ENCODE measurements at places on chromosomes 13 and 19.
A peak's percentile ranks its signal among the peaks of the same experiment; 100 is the strongest.

DNA sequence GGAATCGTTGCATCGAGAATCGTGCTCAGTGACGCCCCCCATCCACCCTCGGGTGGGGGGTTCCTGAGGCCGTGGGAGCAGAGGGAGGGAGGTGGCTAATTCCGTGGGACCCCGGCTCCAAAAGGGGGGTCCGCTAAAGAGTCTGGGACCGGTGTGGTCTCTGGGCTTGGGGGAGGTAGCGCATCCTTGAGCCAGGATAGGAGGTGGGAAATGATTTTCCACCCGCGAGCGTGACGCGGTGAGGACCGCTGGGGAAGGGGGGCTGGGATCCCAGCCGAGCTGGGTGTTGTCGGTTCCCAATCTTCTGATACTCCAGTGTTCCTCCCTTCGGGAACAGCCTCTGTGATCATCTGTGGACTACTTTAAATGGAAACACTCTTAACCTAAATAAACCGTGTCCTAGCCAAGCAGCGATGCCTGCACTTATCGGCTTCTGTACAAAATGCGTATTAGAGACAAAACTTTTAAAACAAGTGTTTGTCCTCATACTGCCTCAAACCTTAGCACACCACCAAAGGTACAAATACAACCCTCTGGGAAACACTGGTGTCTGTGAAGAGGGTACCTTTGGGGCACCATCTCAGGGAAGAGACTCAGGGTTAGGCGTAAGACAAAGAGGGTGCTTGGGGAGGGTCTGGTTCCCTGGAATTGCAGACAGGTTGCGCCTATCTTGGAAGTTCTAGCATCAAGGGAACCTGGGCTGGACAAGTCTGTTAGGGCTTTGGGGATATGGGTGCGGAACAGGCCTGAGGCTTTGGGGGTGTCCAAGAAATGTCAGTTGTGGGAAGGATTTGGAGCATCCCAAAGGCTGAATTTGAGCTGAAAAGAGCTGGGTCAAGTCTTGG is 16.0 kb downstream of the KCNC3 start:
- DNase-seq: no peak

DNA sequence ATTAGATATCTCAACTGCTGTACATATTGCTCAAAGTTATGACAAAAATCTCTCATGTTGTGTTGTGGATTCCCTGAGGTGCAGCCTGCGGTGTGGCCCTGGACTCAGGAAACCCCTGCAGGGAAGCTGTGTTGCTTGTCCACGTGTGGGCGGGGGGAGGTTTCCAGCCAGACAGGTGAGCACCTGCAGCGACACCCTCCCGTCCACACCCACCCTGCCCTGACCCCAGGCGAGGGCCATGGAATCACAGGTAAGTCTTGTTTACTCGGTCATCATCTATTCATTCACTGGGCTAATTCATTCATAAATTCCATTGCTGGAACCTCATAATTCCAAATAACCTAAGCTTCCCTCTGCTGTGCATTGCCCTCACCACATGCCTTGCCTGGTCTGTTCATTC is 14.1 kb downstream of the PLPP2 start:
- no peak for DNase-seq

DNA sequence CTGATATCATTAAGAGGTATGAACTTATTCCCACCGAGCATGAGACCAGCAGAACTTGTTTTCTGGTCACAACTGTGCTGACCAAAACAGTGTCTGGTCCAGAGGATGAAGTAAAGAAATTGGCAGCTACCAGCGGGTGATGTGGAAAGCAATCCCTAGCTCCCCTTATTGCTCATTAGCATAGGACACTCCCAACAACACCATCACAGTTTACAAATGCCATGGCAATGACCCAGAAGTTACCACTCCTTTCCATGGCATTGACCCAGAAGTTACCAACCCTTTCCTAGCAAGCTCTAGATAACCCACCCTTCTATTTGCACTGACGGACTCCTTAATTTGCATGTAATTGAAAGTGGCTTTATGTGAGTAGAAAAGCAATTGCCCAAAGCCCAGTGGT is 1856.1 kb downstream of the OLFM4 start:
- DNase-seq: no peak

DNA sequence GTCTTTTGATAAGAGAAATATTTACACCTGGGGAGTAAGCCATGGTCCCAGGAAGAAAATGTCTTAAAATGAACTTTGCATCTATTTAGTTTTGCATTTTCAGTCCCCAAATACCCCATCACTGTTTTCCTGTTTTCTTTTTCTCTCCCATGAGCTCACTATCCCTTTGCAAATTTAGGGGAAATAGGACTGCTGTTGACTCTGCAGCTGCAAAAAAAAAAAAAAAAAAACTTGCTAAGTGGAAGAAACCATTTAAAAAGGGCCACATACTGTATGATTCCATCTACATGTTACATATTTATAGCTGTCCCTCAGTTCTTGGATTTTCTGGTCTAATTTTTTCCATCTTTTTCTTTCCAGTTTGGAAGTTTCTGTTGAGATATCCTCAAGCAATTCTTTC is 98.2 kb upstream of the SERP2 start:
- DNase-seq: no peak

DNA sequence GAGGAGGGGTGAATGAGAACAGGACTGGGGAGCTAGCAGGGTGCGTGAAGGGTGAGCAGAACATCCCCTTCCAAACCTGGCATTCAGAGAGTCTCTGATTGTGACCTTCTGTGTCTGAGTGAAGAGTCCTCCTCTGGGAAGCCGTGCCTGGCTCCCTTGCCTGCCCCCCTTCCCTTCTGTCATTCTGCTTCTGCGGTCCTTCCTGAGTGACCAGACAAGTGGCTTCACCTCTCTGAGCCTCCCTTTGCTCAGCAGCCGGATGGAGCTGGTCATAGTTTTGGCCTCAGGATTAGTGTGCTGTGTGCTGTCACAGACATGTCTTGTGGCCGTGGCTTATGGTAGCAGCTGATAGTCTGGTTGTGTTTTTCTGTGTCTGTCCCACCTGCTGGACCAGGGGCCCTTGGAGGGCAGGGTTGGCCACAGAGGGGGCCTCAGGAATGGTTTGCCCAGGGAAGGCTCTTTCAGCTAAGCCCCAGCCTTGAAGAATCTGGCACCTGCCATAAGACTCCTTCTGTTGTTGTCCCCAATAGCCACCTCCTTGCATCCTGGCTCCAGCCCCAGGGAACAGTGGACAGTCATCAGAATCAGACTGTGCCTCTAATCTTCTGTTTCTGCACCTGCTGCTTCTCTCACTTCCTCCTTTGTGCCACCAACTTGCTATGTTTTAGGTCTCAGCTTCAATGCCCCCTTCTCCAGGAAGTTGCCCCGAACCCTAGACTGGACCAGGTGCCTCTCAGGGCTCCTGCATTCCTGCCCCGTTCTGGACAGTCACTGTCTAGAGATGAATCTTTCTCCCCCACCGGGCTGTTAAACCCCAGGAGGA is 5.9 kb downstream of the CLPTM1 start:
- no peak for DNase-seq

GRCh38 chr13:84896128-84896527 is 903.1 kb downstream of the SLITRK6 start:
- no peak for DNase-seq

DNA sequence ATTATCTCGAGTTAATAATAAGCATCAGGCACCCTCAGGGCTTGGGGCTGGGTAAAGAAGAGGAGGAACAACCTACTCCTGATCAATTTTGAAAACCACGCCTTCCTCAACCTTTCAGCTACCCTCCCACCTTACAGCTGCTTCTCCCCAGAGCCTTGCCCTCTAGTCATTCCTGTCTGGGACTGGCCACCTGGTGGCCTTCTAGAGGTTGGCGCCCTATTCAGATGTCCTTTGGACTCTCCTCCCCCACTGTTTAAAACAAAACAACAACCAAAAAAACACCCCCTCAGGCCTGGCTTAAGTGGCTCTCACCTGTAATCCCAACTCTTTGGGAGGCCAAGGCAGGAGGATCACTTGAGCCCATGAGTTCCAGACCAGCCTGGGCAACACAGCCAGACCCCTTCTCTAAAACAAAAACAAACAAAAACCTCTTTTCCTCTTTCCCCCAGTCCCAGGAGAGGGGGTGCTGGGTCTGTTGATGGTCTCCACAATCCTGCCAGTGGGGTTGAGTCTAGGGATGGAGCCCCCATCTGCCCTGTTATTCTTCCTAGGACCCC is 62.3 kb downstream of the CCDC70 start:
- no peak for DNase-seq

DNA sequence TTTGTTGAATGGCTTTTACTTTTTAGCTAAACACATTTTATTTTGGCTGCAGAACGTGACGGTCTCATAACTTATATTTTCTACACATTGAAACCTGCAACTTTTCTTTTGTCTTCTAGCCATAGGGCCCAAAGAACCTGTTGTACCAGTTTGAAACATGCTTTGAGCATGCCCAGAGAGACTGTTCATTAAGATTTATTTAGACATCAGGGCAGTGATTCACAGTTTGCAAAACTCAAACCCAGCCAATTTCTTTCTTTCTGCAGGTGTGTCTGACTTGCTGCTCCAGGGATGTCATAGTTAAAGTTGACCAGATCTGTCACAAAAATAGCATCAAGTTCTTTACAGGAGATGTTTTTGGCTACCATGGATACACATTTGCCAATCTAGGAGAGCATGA is 22.0 kb downstream of the SAE1 start:
- DNase-seq: no peak

DNA sequence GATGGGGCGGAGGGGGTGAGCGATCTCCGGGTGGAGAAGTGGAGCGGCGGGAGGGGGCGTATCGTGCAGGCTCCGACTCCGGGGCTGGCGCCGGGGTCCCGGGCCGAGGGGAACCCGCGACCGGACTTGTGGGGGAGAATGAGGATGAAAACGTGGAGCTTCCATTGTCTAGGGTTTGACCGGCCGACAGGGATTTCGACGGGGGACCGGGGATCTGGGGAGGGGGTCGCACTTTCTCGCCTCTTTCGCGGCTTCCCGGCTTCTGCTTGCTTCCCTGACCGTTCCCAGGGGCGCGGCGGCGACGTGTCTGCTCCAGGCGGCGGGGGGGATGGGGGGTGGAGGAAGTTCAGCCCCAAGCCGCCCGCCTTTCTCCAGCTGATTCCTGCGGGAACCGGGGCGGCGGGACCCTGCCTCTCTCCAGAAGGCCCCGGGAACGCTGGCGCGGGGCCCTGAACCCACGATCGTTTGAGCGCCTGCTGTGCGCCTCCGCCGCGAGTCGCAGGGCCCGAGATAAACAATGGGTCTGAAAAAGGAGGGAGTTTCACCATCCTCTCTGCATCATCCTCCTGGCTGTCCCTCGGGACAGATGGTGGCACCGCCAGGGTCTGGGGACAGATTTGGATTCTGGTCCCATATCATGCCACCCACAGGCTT is 790 bp downstream of the TPM4 start:
- DNase-seq: no peak

GRCh38 chr13:101554420-101555125 is 102.1 kb downstream of the ITGBL1 start:
- DNase-seq: no peak

DNA sequence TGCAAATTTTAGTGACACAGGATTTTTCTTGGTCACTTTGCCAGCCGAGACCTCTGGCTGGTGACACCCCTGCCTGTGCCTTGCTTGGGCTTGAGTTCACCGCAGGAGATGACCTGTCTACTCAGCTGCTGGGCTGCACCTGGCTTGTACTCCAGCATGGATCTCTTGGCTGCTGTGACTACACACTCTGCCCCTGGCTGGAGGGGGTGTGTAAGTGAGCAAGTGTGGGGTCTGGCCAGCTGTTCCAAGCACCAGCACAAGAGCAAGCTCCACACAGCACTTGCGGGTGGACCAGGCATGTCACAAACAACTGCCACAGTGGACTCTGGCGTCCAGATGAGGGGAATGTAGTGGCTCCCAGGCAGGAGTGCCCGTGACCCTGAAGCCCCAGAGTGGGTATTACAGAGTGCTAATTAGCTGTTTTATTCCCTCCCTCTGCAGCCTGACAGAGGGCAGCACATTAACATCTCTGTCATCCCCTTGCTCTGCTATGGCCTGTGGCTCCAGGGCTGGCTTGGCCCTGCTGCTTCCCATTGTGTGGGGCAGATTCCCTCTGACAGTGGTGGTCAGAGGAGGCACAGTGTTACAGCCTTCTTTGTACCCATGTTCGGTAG is 1387.2 kb downstream of the OLFM4 start:
- DNase-seq: no peak

DNA sequence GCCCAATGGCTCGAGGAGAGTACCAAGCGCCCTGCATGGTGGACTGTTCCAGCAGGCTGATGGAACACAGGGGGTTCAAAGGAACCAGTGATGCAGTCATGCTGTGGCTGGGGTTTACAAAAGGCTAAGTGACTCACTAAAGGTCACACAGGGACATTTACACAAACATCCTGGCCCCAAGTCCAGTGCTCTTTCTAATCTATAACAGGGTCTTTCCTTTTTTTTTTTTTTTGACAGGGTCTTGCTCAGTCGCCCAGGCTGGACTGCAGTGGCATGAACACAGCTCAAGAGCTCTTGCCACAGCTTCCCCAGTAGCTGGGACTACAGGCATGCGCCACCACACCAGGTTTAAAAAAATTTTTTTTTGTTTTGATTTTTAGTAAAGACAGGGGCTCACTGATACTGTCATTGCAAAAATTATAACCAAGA is 2.8 kb upstream of the SLC25A15 start:
- DNase-seq: no peak

- no peak for DNase-seq
These were observed 138.5 kb downstream of the KLF12 start for GRCh38 chr13:73995736-73996135.

DNA sequence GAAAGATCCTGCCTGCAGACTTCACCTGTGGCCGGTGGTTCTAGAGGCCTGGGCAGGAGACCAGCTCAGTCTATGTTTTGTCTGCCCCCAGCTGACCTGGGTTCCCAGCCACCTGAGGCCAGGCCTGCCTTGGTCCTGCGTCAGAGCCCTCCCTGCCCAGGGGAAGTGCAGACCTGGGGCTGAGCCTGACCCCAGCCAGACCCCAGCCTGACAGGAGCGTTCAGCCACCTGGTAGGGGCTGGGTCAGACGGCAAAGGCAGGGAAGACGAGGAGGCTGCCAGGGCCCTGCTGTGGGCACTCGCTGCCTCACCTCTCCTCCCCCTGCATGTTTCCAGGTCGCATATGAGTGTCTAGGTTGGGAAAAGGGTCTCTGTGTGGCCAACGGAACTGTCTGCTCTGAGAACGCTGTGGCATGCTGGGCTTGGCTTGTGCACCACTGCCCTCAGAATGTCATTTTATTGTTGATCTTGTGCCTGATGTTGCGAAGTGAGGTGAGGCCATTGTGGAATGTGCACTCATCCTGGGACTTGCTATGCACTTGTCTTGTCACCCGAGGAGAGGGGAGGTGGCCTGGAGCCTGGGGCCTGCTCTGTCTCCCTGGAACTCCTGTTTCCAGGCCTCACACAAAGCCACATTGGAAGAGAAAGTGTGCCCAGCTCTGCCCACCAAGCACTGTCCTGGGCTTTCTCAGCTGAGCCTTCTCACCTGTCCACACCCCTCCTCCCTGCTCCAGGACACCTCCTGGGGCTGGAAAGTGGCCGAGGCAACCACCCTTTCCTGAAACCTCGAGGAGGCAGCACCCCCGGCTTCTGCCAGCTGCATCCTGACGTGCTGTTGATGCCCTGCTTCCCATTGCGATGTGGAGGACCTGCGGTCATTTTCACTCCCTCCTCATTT is 15.2 kb upstream of the MCF2L start:
- no peak for DNase-seq

GRCh38 chr19:20151617-20152145 is 15.3 kb upstream of the ZNF486 start:
- no peak for DNase-seq

- no peak for DNase-seq
These were observed 9.5 kb downstream of the RINL start for GRCh38 chr19:38868551-38868950.

GRCh38 chr19:4328243-4328990 is 10.2 kb downstream of the STAP2 start:
- peak; percentile 93 for DNase-seq

GRCh38 chr19:375395-376110 is 31.0 kb upstream of the MIER2 start:
- no peak for DNase-seq

- DNase-seq: peak; percentile 66
These were observed 1.8 kb downstream of the DBP start for GRCh38 chr19:48635263-48635965.

Measured in CD8-positive, alpha-beta memory T cell (primary cell).